ENCODE measurements at places on chromosomes 4 and X. TPM values are rescaled to one million over a fixed set of nuclear protein-coding genes. Genes with fewer than 3 reads are reported as not detected.

- DNase-seq: peak; percentile 8
Measured at GRCh38 chr4:183747931-183748670, 89.0 kb downstream of the TRAPPC11 start.

DNA sequence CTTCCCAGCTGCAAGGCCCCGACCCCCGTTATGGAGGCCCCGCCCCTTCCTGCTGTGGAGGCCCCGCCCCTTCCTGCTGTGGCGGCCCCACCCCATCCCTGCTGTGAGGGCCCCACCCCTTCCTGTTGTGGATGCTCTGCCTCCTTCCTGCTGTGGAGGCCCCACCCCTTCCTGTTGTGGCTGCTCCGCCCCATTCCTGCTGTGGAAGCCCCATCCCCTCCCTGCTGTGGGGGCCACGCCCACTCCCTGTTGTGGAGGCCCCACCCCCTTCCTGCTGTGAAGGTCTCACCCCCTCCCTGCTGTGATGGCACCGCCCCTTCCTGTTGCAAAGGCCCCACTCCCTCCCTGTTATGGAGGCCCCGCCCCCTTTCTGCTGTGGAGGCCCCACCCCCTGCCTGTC lies 104.9 kb upstream of the PSAPL1 start:
- no peak for DNase-seq

- DNase-seq: no peak
Measured at GRCh38 chr4:15131551-15131950, 129.3 kb downstream of the CPEB2 start.

DNA sequence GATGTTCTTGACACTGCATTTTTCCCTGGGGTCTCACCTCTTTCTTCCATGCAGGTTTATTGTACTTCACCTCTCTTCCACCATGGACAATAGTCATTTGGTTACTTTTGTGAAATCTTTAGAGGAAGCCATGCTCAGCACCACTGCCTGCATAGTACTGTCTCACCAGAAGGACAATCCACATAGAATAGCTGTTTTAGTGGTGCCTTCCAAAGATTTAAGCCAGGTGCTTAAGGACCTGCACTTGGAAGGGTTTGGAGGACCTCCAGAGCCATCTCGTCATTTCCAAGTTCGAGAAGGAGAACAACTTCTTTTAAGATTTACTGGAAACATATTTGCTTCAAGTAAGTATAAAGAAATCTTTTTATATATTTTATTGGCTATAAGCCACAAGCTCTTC lies 26.7 kb downstream of the DTHD1 start:
- DNase-seq: no peak

DNA sequence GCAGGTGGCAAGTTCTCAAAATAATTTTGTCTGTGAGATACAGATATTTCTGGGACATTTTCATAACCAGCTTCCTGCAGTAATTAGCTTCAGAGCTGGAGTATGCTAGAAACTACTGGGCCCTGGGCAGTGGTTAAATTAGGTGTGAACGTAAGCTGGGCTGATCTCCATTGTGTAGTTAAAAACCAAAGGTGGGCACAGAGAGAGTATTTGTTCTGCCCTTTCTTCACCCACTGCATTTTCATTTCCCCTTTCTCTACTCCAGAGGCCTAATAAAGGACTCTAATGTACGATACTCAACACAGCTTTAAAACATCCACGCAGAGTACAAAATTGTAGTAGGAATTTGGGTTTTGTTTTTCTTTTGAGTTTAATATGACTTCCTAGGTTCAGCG lies 252.7 kb downstream of the SPRY1 start:
- DNase-seq: no peak

GRCh38 chr4:58205446-58206235 lies 1095.5 kb upstream of the IGFBP7 start:
- no peak for DNase-seq

GRCh38 chr4:17447675-17448298 lies 64.1 kb downstream of the QDPR start:
- DNase-seq: peak; percentile 81

GRCh38 chr4:175944126-175944910 lies 121.3 kb upstream of the WDR17 start:
- no peak for DNase-seq

GRCh38 chr4:187181054-187181453 lies 457.4 kb upstream of the FAT1 start:
- no peak for DNase-seq

DNA sequence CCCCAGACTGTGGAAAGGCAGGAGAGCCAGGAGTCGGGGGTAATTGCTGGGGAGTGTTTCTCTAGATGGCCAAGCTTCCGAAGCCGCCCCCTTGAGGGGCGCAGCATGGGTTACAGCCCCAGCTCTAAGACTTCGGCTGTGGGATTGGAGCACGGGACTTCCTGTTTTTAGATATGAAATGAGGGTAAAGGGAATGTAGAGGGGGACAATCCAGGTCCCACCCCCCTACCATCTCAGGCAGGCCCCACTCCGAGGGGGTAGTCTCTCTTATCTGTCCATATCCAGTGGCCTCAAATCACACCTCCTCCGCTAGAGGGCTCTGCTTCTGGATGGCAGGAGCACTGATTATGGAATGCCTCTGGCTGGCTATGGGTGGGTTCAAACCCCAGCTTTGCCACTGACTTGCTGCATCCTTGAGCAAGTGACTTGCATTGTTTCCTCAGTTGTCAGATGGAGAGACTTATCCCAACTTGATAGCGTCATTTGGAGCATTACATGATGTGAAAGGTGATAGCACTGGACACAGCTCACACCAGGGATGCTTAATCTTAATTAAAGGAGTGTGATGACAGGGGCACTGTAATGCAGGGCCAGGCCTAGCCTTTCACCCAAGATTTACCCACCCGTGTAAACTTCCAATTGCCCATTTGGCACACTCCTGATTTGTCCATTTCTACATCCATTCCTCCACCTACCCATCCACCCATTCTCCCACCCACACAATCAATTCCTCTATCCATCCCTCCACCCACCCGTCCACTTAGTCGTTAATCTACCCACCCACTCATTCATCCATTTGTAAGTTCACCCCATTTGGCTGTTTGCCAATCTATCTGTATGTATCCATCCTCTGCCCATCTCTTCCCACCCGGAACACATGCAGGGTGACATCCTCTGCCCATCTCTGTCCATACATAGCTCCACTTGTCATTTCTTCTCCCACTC lies 848 bp upstream of the KCND1 start:
- peak; percentile 41 for DNase-seq

DNA sequence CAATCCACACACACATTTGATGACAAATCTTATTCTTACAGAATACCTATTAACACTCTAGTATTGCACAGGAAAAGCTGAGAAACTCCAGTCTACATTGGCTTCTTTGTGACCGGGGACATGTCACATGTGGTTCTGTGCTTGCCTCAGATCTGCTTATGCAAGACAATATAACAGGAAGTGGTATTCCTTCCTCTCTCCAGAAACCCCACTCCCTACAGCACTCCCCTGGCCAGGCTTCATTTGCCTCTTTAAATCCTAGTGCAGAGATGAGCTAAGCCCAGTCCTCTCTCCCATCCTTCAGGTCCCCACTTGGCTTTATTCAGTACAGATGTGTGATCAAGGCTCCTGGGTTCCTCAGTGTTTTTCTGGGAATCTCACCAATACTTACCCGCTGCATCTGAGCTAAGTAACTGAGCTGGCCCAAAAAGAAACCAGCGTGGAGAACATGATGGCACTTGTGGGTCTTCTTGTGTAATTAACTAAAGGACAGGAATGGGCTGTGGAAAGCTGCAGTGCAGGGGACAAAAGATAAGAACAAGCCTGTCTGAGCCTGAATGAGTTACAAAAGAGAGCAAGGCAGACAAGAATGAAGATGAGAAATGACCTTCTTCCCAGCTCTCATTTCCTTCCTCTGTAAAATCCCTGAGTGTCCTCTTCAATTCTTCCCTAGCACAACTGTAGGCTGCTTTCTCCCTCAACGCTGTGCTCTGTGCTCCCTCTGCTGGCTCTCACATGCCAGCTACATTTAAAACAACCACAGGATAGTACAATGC lies 105.6 kb downstream of the HNRNPD start:
- DNase-seq: peak; percentile 50

DNA sequence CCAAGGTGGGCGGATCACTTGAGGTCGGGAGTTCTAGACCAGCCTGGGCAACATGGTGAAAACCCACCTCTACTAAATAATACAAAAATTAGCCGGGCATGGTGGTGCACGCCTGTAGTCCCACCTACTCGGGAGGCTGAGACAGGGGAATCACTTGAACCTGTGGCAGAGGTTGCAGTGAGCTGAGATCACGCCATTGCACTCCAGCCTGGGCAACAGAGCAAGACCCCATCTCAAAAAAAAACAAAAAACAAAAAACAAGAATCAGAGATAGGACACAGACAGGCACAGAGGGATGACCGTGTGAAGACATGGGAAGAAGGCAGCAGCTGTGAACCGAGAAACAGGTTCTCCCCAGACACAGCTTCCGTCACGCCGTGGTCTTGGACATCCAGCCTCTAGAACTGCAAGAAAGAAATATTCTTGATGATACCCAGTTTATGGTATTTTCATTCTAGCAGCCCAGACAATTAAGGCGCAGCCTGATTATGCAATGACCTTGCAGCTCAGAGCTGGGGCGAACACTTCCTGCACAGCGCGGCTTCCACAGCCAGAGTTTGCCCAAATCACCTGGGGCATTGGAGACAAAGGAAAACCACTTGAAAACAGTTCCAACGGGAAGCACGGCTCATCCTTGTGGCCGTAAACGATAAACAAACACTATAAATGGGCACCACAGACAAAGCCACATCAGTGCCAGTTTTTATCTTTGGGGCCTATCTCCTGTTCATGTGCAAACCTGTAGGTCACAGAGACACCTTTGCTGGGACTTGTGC lies 4.2 kb upstream of the ARSD start:
- DNase-seq: no peak

GRCh38 chrX:97389761-97390192 lies 506.1 kb downstream of the RPA4 start:
- DNase-seq: peak; percentile 84

DNA sequence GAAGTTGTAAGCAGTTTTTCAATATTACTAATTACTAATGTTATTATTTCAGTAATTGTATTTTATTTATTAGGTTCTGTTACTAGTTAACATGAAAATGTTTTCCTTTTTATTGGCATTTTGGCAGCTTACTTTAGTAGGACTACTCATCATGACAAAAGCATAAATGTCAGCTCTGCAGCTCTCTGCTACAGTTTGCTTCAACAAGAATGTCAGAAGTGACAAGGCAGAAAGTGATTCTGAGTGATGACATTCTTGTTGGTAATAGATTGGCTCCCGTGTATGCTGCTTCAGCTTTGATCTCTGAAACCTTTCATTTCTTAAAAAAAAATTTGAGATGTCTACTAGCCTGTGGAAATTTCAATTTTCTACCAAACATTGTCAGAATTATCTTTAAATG lies 1193.9 kb downstream of the FSTL5 start:
- no peak for DNase-seq

DNA sequence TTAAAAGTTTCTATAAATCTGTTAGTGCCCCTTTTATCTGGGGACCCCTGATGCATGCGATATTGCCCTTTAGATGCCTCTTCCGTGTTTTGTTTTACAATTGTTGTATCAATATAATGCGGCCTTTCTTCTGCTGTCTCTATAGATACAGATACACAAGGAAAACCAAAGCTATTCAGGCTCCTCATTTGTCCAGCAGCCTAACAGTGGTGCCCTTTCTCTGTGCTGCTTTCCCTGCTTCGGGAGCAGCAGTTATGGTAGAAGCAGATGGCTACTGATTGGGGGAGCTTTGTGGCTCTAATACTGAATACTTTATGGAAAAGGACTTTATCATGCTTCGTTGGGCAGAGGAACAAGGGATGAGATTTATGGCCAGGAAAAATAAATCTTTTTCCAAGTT lies 10.6 kb upstream of the PRDM8 start:
- DNase-seq: no peak

The IGSF1 gene
- total RNA-seq: not detected

The SPANXA2 gene
- total RNA-seq: not detected

The NR0B1 gene
- not detected for total RNA-seq

The NXF2 gene
- not detected for total RNA-seq

The TEX11 gene
- not detected for total RNA-seq

The SGMS2 gene
- 57.5 TPM for total RNA-seq

The XAGE1A gene
- total RNA-seq: not detected
